IPS-NIHi11 (cell line): ENCODE measurements at places on chromosomes 12 and 14.

GRCh38 chr14:75064205-75064567, 362 bp upstream of the ACYP1 start:
- DNase-seq: no peak

- no peak for DNase-seq
Observed at GRCh38 chr12:59119676-59120075, 199.4 kb upstream of the LRIG3 start.

GRCh38 chr12:122245553-122245952, 19.7 kb upstream of the DIABLO start:
- DNase-seq: no peak

- DNase-seq: no peak
Observed at GRCh38 chr12:52093346-52093745, 13.8 kb downstream of the SMIM41 start.

GRCh38 chr12:51056242-51056641, 8.1 kb downstream of the LETMD1 start:
- no peak for DNase-seq

- no peak for DNase-seq
Observed at GRCh38 chr14:76941946-76942805, 86.3 kb downstream of the IRF2BPL start.

DNA sequence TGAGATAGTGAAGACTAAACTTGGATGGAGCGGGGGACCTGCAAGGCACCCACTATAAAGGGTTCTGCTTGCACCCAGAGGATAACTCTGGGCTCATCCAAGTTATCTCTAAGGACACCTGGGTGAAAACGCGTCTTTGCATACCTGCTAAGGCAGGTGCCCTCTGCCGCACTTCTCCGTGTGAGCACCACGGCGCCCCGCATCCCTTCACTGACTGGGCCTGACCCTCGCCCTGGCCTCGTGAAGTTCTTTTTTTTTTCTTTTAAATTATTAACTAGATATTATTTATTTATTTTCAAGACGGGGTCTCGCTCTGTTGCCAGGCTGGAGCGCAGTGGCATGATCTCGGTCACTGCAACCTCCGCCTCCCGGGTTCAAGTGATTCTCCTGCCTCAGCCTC, 20.0 kb upstream of the APOF start:
- DNase-seq: no peak
